Activated CD4-positive, alpha-beta T cell treated with anti-CD3 and anti-CD28 coated beads, Interleukin-2, amount 10 ng/mL, durations not matched to agents 7 days and 5 days (primary cell): ENCODE measurements at places on chromosomes 6 and 20. TPM values are rescaled to one million over a fixed set of nuclear protein-coding genes. Genes with fewer than 3 reads are reported as not detected.

The CHRNA4 gene
- not detected for total RNA-seq

The NCOA6 gene
- total RNA-seq: 32.3 TPM

The BMP6 gene
- not detected for total RNA-seq

The ADRM1 gene
- 90.1 TPM for total RNA-seq

The CAP2 gene
- total RNA-seq: not detected

The NKX2-2 gene
- total RNA-seq: not detected

The RRAGD gene
- 8.8 TPM for total RNA-seq

The WFDC6 gene
- total RNA-seq: not detected

The TP53INP2 gene
- 2.6 TPM for total RNA-seq

The SDC4 gene
- total RNA-seq: 7.5 TPM

The MMP24 gene
- total RNA-seq: not detected

The GLP1R gene
- not detected for total RNA-seq

The PNPLA1 gene
- not detected for total RNA-seq

The IRF4 gene
- 126 TPM for total RNA-seq

The MAPK13 gene
- 29.3 TPM for total RNA-seq

The SIRPD gene
- 0.17 TPM for total RNA-seq

The BTNL2 gene
- total RNA-seq: not detected

The GABRR1 gene
- total RNA-seq: not detected

The ACOT13 gene
- total RNA-seq: 18.3 TPM

The OPRM1 gene
- not detected for total RNA-seq

The CEP57L1 gene
- total RNA-seq: 17.1 TPM

The STMND1 gene
- total RNA-seq: not detected

The CRISP2 gene
- total RNA-seq: not detected

The PTPRT gene
- not detected for total RNA-seq

The AAR2 gene
- total RNA-seq: 23.0 TPM

The BTN1A1 gene
- total RNA-seq: not detected

The NTSR1 gene
- 1.5 TPM for total RNA-seq

The ZC2HC1B gene
- not detected for total RNA-seq

The RUNX2 gene
- total RNA-seq: 13.4 TPM

The NKX2-4 gene
- total RNA-seq: not detected

The CFB gene
- total RNA-seq: 0.37 TPM

The CTAGE9 gene
- total RNA-seq: not detected

The KCNK15 gene
- not detected for total RNA-seq

The SULF2 gene
- 0.69 TPM for total RNA-seq

The ZC3H12D gene
- 10.7 TPM for total RNA-seq

The CLIC5 gene
- total RNA-seq: 3.7 TPM

The MUC21 gene
- total RNA-seq: not detected
